ENCODE measurements at places on chromosomes 3 and 15.

- no peak for DNase-seq
Observed at GRCh38 chr15:58460116-58460790, 28.5 kb downstream of the LIPC start.

DNA sequence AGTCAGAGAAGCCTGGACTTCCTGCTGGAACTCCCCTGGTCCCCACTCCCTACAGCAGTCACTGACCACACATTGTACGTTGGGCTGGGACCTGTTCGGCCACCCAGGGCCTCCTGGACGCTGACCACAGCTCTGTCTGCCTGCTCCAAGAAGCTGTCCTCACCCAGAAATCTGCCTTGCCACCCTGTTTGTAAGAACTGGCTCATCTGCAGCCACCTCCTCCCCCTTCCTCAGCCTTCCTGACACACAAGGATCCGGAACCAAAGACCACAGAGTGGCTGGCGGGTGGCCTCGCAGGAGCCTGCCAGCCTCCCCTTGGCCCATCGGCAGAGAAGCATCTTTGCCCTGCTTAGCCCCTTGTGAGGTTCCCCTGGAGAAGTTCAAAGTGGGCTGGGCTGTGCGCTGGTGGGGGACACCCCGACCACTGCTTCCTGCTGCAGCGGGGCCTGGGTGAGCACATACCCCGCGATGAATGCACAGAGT is 91.9 kb downstream of the PCSK6 start:
- DNase-seq, result no peak

- DNase-seq, result no peak
Observed at GRCh38 chr15:88974392-88974791, 61.2 kb upstream of the MFGE8 start.

GRCh38 chr15:57969355-57969754 is 96.2 kb downstream of the ALDH1A2 start:
- DNase-seq, result no peak

DNA sequence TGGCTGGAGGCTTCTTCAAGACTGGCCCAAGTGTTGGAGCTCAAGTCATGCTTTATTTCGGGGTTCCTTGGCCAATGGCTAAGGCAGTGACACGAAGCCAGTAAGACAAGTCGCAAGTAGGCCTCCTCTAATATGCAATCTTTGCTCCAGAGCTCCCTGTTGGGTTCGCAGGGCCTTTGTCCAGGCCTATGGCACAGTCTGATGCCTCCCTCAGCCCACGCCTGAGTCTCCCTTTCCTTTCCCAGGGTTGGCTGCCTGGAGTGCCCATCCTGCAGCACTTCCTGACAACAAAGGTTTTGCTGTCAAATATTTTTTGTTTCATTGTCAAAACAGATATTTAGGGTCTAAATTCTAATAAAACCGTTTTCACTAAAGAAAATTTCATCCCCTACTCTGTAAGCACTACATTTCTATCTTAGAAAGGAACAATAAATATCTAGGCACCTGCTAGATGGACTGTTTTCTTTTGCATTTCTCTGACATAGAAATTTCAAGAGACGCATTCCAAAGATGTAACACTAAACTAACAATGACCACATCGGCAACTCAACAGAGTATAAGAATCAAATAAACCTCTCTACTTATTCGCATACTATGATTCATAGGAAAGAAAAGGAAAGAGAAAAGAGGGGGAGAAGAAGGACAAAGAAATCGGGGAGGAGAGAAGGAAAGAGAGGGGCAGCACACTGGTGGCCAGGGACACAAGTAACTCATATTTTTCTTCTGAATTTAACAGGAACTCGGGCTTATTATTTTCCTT is 393.1 kb upstream of the ATP11B start:
- no peak for DNase-seq

DNA sequence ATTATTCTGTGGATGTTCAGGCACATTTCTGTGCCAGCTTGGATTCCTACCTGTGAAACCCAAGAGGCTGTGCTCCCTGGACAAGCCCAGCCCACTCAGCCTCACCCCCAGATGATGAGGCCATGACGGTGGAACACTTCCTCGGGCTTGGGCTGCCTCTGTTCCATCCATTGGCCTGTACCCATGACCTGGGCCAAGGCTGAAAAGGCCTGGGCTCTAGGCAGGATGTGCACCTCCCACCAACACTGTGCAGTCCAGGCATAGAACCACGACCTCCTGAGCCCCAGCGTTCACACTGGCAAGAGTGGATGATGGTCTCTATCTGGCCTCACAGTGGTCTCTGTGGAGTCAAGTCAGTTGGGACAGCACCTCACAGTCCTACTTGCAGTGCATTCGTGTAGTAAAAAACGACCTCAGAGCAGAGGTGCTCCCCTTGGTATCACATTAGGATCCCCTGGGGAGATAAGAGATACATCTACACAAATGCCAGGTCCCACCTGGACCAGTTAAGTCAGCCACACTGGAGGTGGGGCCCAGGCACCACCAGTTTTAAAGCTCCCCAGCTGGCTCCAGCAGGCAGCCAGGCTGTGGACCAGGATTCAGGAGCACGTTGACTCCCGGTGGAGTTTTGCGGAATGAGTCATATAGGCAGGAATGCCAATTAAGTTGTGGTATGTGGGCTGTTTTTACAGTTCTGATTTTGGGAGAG is 39.0 kb upstream of the IGF1R start:
- DNase-seq, result no peak

GRCh38 chr15:52352086-52352485 is 56.5 kb upstream of the MYO5C start:
- no peak for DNase-seq

DNA sequence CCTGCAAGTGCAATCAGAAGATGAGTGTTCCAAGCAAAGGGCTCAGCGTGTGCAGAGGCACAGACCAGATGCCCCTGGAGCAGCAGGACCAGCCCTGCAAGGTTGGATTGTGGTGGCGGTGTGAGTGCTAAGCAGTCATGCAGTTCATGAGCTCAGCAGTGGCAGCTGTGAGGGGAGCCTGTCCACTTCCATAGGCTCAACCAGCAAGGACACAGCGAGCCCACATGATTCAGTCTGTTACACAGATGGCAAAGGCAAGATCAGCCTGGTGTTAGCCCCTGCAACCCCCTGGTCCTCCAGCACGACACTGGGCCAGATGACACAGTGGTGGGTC is 95.9 kb upstream of the PRR23E start:
- DNase-seq, result no peak

DNA sequence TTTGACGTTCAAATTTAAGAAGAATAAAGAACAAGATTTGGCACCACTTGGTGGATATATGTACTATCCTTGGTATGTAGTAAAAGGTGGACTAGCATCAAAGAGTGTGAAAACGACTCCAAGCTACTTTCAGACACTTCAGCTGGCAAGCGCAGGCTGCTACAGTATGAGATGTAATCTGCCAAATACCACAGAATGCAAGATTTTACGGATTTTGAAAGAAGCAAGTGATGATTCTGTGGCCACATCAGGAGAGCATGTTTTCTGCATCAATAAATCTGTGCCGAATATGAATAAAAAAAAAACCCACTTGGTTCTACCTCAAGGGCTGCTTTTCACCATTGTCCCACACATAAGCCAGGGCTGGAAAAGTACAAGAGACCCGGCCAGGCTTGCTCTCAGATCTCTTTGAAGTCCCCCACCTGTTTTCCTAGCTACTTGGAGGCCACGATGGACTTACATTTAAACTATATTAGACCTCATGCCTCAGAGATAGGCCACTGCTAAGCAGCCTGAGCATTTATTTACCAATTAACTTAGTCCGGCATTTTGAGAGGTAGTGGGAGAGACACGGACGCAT is 37.4 kb downstream of the MYO1E start:
- no peak for DNase-seq

DNA sequence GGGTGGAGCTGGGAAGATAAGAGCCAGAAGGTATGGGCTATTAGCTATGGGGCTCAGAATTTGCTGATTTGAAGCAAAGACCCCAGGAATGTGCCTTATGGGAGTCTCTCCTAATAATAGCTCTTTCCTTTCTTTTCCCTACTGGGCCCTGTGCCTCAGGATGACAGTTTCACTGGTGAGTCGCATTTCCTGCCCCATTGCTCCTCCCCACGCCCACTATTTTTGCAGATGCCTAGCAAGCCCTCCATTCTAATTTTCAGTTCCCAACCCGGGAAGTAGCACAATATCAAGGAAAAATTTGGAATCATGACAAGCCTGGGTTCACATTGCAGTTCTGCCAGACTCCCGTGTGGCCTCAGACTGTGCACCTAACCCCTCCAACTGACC is 583 bp downstream of the IL17RE start:
- no peak for DNase-seq

All from activated CD8-positive, alpha-beta memory T cell treated with anti-CD3 and anti-CD28 coated beads, Interleukin-2, amount 50 U/mL, for 4 hours (primary cell).